ENCODE measurements at places on chromosomes 11 and 22.

DNA sequence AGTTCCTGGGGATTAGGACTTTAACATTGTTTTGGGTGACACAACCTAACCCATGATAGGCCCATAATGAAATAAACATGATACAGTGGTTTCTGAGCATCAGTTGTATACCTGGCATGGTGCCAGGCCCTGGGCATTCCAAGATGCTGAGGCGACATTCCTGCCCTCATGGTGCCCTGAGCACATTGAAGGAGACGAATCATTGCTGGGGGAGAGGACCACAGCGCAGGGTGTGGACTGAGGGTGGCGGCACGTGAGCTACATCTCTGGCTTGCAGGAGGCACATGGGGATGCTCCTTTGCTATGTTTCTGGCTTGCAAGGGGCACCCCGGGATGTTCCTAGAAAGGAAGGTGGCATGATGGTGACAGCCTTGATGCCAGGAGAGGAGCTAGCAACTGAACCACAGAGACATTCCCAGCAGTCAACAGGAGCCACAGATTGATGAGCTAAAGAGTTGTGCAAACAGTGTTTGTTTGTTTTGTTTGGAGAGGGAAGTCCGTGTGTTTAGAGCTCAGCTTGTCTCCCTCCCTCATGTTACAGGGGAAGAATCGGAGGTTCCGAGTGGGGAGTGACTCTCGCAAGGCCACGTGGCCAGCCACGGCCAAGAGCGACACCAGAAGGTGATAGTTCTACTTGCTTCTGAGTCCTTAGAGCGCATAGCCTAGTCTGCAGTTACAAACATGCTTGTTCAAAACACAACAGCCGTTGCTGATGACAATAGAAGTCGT, 106.4 kb downstream of the MIAT start:
- DNase-seq: peak; percentile 3

DNA sequence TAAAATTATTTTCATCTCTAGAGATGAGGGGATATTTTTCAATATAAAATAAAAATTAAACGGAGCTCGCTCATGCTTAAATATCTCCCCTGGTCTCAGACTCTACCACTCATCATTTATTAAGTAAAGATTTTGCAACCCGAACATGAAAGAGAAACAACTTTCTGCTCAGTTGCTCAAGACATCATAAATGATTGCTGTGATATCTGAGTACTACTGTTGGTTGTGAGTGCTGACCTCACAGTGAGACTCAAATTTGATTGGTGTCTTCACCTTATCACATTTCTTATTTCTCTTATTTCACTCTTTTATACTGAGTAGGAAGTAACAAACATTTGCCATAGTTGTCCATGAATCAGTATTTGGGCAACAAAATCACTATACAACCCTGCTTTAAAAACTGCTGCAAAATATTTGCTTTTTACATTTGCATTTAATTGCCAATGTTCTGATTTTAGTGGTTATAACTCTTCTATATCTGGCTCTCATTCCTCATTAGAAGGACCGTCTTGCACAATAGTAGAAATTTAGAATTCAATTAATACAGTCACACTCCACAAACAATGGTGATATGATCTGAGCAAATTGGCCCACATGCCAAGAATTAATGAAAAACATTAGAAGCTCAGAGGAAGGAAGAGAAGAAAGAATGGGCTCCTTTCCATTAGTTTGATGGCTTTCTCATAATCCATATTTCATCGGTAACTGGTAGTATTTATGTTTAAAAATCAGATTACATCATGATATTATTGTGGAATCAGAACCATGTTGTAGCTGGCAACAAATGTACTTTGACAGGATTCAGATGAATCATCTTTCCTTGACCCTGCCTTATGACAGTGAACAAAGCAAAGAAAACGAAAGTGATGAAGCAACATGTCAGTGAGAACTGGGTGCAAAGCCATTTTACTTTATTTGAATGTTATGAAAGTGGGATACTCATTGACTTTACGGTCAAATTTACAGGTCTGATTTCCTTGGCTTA, 973.6 kb upstream of the TENM4 start:
- peak; percentile 40 for DNase-seq

- DNase-seq: peak; percentile 17
Observed at GRCh38 chr11:132028380-132029240, 658.2 kb downstream of the NTM start.

- no peak for DNase-seq
Observed at GRCh38 chr22:37387793-37388192, 39.5 kb downstream of the ELFN2 start.

- DNase-seq: peak; percentile 95
Observed at GRCh38 chr11:122197066-122197987, 81.3 kb upstream of the BLID start.

- no peak for DNase-seq
Observed at GRCh38 chr11:17721242-17721999, 2.0 kb downstream of the MYOD1 start.

DNA sequence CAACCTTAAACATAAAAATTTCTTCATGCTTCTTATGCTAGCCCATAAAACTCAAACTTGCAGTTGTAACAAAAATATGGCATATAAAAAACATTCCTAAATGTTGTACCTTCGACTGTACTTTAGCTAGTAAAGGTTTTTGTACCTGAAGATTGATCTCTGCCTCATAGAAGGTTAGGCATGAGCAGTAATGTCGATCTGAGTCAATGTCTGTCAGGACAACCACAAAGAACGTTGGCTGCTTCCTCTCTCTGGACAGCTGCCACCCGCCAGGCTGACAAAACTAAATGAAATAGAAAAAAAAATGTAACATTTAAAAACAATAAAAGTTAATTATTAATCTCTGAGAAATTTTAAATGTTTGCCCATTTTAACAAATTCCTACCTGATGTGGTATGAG, 251.3 kb downstream of the SBF2 start:
- no peak for DNase-seq

DNA sequence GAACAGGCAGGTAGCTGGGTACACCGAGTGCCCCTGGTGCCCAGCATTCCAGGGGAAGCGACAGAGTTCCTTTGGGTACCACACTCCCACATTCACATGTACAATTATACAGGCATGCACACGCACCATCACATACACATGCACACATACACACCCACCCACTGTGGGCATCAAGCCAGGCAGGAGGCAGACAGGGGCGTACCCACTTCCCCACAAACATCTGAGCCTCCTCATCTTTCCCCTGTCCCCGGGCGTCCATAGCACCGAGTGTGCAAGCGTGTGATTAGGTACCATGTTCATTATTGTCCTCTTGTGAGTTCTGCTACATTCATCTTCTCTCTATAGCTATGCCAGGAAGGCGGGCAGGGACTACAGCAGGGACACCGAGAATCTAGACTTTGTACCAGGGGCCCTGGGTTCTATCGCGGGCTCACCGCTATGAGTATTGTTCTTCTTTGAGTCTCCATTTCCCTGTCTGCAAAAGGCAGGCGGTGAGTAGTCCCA, 2.1 kb upstream of the CARD10 start:
- no peak for DNase-seq

Measured in RWPE1 (cell line).